ENCODE measurements at places on chromosomes 12 and 14. TPM values are rescaled to one million over a fixed set of nuclear protein-coding genes. Genes with fewer than 3 reads are reported as not detected.

KLC1 gene
- 144 TPM for total RNA-seq

ACSS3 gene
- total RNA-seq, result not detected

ZDHHC22 gene
- total RNA-seq, result not detected

SLC6A15 gene
- total RNA-seq, result not detected

SLC41A2 gene
- 1.7 TPM for total RNA-seq

All from natural killer cell (primary cell).